ENCODE measurements at places on chromosomes 7 and 10. TPM values are rescaled to one million over a fixed set of nuclear protein-coding genes. Genes with fewer than 3 reads are reported as not detected.
A peak's percentile ranks its signal among the peaks of the same experiment; 100 is the strongest.

ZNF853 gene
- total RNA-seq: 27.8 TPM

PSMA2 gene
- 72.7 TPM for total RNA-seq

MRPL32 gene
- total RNA-seq: 56.0 TPM

C10orf95 gene
- 0.21 TPM for total RNA-seq

ACBD7 gene
- total RNA-seq: 1.1 TPM

CLRN3 gene
- not detected for total RNA-seq

- no peak for DNase-seq
Observed at GRCh38 chr10:10361301-10361885, 656.3 kb upstream of the CELF2 start.

- no peak for DNase-seq
Observed at GRCh38 chr7:30237271-30237695, 47.1 kb upstream of the ZNRF2 start.

GRCh38 chr10:3822541-3823330 is 37.7 kb upstream of the KLF6 start:
- no peak for DNase-seq

GRCh38 chr7:99597762-99598501 is at the start of gene TMEM225B:
TMEM225B (plus strand) TSS chr7:99598267; CDS start chr7:99604389, 6,122 bp downstream.
- no peak for DNase-seq

DNA sequence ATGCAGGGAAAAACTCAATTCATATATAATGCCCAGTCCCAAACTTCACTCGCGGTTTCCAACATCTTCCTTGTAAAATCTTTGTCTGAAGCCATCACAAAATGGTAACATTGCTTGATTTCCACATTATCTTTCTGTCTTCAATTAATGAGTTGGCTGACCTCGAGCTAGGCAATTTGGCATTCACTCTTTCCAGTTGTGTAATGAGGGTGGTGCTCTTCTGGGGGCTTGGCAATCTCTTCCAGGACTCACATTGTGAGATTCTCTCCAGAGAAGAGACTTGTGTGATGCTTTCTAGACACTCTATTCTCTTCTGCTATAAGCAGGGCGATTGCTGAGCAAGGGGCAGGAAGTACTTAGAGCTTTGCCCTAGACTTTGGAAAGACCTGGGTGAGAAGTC is 179.5 kb downstream of the JCAD start:
- no peak for DNase-seq

DNA sequence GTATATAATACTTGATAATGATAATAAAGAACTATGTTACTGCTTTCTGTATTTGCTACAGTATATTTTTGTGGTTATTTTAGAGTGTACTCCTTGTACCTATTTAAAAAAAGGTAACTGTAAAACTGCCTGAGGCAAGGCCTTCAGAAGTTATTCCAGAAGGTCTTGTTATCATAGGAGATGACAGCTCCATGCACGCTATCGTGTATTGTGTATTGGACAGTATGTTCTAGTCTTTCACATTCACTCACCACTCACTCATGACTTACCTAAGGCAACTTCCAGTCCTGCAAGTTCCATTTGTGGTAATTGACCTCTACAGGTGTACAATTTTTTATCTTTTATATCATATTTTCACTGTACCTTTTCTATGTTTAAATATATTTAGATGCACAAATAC is 100.7 kb downstream of the ARL4A start:
- DNase-seq: no peak

DNA sequence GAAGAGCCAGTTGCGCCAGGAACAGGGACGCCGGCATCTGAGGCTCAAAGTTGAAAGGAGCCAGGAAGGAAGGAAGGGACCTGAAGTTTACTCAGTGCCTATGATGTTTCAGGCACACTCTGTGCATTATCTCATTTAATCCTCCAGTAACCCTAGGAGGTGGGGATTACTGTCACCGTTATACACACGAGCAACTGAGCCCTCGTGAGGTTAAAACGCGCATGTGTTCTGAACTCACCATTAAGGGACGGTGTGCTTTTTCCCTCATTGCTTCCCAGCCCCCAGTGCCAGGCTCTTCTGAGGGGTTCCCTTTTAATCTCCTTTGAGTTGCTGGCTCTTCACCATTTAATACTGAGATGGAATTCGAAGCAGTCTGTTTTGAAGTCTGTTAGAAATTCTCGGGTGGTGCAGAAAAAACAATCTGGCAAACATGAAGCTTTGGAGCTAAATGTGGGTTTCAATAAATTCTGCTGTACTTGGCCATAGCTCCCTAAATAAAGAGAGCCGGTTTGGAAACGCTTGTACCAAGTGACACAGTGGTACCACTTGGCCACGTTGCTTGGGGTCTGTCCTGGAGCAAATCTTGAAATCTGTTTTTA is 102.2 kb downstream of the TAX1BP1 start:
- DNase-seq: no peak

DNA sequence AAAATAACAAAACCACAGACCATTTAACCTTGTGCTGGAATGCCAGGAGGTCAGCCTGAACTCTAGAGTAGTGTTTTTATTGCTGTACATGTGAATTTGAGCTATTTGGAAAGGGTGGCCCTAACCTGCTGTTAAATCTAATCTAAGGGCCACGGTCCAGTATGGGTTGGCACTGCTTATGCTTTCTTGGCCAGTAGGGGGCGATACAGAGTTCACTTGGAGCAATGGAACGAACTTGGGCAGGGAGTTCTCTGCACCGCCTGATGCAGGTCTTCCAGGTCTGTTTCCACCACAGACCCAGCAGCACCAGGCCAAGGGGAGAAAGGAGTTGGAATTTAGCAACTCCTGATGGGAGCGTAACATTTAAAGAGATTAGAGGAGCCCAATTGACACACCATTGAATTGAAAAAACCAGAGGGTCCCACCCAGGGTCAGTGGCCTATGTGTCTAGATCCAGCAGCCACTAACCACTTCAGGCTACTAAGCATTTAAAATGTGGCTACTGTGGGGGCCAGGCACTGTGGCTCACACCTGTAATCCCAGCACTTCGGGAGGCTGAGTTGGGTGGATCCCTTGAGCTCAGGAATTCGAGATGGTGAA is 75.7 kb upstream of the EFCAB10 start:
- no peak for DNase-seq

GRCh38 chr7:155483245-155483644 is 25.3 kb downstream of the EN2 start:
- DNase-seq: no peak

GRCh38 chr10:125953778-125954385 is 57.5 kb downstream of the FANK1 start:
- DNase-seq: no peak

GRCh38 chr7:70317356-70317755 is 719.1 kb downstream of the AUTS2 start:
- no peak for DNase-seq

DNA sequence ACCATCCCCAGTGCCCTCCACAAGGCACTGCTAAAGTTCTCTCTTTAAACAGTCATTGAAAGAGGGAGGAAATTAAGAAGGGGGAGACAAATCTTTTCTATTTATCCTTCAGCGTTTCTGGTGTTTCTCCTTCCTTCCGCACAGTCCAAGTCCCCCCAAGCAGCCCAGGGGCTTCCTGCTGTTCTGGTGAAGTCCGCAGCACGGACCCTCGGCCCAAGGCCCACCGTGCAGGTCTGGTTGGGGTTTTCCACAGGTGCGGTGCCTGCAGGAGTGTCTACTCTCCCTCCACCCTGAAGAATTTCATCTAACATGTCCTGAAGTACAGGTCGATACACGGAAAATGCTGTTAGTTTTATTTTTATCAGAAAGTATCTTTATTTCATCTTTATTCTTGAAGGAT is 34.1 kb upstream of the KNDC1 start:
- peak; percentile 13 for DNase-seq

DNA sequence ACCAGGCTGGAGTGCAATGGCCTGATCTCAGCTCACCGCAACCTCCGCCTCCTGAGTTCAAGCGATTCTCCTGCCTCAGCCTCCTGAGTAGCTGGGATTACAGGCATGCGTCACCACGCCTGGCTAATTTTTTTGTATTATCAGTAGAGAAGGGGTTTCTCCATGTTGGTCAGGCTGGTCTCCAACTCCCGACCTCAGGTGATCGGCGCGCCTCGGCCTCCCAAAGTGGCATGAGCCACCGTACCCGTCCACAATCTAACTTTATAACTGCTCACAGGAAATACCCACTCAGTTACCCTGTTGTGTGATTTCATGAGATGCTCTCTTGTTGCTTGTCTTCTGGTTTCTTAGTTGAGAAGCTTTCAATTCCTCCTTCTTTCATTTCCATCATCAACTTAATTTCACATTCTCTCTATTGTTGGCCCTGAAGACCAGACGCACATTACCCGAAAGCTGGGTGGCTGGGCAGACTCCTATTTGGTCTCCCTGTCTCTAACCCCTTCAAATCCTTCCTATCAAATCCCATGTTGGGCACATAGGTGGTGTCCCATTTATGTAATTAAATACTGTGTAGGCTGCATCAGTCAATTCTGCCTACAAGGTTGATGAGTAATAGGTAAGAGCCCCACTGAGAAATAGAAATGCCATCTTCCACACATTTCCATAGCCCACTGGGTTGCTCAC is 1.1 kb upstream of the GSTO2 start:
- DNase-seq: no peak

DNA sequence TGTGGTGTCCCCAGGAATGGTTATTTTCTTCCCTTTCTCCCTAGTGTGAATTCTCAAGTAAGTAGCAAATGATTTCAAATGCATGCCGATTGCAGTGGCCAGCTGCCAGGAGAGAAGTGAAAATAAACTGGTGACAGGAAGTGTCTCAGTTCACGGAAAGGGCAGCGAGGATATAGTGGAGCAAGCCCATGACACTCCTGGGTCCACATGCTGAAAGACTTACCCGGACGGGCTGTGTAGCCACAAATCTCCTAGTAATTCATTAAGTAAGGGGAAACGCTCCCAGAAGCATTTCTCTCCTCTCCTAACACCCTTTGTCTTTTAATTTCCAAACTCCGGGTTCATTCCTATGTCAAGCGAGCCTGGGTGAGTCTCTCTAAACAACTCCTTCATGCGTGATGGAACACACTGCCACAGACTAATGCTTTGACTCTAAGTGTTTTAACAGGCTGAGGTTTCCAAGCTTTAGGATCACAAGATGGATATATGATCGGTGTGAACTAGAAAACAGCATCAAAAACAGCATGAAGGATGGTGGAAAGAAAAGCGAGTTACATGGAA is 125.6 kb downstream of the CYP26A1 start:
- DNase-seq: peak; percentile 66

GRCh38 chr10:97570789-97571471 is 1.6 kb upstream of the ANKRD2 start:
- DNase-seq: no peak

GRCh38 chr10:43082746-43083145 is 5.9 kb downstream of the RET start:
- no peak for DNase-seq

GRCh38 chr10:1297566-1298301 is 241.5 kb downstream of the WDR37 start:
- no peak for DNase-seq

DNA sequence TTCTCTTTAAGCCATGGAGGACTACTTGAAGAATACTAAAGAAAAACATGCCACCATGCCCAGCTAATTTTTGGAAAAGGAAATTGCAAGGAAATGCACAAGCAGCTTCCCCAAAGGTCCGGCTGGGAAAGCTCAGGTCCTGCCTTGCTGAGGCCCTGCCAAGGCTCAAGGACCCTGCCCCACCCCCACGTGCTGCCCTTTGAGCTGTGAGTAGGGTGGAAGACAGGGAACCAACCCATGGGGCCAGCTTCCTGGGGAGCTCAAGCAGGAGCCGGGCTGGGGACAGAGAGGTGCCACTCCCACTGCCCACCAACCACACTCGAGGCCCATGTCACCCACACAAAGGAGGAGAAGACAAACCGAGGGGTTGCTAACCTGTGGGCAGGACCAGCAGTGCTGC is 78.2 kb downstream of the SLIT1 start:
- no peak for DNase-seq

DNA sequence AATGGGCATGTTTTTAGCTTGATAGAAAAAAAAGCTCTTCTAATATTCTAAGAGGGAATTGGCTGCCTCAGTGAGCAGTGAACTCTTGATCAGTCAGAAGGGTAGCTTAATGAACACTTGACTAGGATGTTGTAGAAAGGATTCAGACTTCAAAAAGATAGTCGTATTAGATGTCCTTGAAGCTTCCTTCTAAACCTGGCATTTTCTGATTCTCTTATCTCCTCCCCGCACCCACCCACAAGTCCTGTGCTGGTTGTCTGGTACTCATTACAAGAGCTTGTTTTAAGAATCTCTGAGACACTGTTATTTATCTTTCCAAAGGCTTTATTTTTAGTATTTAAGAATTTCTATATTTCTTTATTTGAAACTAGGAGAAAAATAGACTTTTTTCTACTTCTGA is 7.4 kb upstream of the SMIM30 start:
- DNase-seq: no peak

- no peak for DNase-seq
Observed at GRCh38 chr7:83096065-83096580, 66.6 kb downstream of the PCLO start.

DNA sequence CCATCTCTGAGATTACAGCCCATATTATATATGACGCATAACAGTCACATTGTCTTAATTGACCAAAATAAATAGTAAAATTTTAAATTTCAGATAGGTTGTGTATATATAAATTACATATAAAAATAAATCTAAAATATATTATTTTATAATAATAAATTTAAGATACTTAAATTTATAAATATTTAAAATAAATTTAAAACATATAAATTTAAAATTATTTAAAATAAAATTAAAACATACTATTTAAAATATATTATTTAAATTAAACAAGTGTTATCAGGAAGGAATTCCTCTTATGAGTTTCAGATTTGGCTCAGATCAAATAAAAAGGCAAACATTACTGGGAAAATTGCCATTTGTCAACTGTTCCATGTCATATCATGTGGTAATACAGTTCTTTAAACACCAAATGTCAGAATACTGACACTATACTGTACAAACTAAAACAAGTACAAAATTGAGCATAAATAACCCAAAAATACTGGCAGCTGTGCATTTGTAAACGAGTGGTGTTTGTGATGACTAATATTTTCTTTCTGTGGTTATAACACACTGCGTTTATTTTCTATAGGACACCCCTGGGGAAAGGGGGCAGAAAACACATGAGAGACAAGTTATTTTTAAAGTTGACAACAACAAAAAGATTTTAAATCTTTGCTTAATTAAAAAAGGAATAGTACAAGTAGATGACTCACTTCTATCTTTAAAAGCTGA is 71.3 kb upstream of the DGKB start:
- DNase-seq: no peak

- peak; percentile 73 for DNase-seq
Observed at GRCh38 chr10:21499701-21500577, 25.5 kb downstream of the SKIDA1 start.

GRCh38 chr10:86721232-86721631 is 35.2 kb upstream of the BMPR1A start:
- no peak for DNase-seq

DNA sequence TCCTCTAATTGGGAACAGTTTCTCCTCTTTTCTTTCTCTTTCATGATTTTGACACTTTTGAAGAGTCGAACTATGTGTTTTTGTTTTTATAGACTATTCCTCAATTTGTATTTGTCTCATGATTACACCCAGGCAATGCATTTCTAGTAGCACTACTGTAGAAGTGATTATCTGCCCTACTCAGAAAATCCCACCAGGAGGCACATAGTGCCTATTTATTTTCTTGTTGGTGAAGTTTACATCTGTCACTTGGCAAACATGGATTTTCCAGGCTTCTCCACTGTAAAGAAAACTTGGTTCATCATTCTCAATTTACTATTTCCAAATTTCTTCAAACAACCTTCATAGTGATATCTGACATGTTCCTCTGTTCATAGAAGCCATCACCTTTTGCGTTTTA is 893.9 kb downstream of the CCSER2 start:
- no peak for DNase-seq

GRCh38 chr10:29345144-29345909 is 56.5 kb downstream of the LYZL1 start:
- no peak for DNase-seq

All from heart left ventricle (tissue), 16 donors.